ENCODE measurements at places on chromosomes 1 and 21.

GRCh38 chr1:229155472-229155871 is 115.4 kb upstream of the RAB4A start:
- no peak for DNase-seq

- DNase-seq = no peak
Observed at GRCh38 chr1:106072909-106073600, 983.4 kb upstream of the PRMT6 start.

GRCh38 chr1:53326598-53327181 is 1.2 kb downstream of the LRP8 start:
- DNase-seq = no peak

DNA sequence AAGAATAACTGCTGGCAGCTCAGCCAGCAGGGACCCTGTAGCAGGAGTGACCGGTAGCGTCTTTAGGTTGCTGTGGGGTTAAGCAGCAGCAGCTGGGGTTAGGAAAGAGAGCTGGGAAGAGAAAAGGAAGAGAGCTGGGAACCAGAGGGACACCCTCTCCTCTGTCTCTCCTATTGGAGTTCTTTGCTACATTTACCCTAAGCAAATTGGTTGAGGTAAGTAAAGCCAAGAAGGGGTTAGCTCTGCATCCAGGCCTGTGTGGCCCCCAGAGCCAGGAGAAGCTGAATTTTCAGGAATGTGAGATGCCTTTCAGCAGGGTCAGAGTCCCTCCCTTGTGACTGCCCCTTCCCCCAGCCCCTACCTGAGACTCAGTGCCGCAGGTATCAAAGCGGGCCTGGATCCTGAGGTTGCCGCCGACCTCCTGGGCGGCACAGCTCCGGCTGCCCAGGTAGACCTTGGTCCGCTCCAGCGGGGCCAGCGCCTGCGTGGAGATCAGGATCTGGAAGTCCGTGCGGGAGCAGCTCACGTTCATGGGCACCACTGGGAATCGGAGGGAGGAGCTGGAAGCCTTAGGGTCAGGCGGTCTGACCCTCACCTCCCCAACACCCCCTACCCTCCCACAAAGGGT is 16.4 kb downstream of the CDCP2 start:
- DNase-seq = no peak

- DNase-seq = no peak
Observed at GRCh38 chr21:21137986-21138385, 139.8 kb downstream of the NCAM2 start.

DNA sequence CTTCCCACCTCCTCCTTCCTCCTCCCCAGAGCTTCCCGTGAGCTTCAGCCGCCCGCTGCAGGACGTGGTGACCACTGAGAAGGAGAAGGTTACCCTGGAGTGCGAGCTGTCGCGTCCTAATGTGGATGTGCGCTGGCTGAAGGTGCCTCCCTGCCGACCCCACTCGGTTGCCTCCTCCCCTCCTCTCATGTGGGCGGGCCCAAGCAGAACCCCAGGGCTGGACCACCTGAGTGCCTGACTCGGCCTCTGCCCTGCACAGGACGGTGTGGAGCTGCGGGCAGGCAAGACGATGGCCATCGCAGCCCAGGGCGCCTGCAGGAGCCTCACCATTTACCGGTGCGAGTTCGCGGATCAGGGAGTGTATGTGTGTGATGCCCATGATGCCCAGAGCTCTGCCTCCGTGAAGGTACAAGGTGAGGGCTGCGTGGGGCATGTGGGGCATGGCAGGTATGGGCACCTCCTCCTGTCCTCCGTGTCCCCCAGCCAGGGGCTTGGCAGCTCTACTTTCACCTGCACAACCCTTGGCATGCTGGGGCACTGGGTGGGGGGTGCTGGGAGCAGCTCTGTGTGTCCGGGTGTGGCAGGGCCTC is 69.2 kb downstream of the OBSCN start:
- DNase-seq = no peak

GRCh38 chr21:37061926-37062592 is 10.8 kb downstream of the PIGP start:
- DNase-seq = no peak

GRCh38 chr1:36135330-36135667 is 10.3 kb upstream of the COL8A2 start:
- no peak for DNase-seq

DNA sequence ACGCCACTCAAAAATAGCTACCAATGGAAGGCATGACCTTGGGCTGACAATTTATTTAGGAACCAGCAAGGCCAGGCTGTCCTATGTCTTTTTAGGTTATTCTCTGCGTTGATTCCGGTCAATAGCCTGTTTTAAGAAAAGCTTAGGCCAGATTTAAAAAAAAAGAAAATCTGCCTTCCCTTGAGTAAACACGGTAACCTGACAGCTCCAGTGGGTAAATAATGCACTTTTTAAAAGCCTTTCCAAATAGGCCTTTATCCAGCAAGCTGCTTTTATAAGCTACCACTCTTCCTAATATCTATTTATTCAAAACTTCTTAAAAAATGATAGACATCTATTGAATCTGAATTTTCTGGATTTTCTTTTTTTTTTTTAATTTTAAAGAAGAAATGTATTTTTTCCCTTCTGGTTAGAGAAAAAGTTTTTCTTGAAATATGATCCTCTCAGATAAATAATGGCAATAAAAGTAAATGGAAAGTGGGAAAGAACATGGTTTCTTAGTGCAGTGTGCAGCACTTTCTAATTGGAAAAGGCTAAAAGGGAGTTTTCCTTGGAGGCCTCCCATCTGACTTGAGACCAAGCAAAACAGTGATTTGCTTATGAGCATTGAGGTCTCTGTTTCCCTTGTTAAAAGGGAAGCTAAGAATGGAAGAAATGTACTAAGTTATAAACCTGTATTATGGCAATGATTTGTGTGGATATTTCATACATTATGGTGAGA is 281.0 kb upstream of the RUNX1 start:
- DNase-seq = peak; percentile 26

GRCh38 chr1:153288634-153289275 is 24.0 kb downstream of the PGLYRP3 start:
- DNase-seq = no peak

DNA sequence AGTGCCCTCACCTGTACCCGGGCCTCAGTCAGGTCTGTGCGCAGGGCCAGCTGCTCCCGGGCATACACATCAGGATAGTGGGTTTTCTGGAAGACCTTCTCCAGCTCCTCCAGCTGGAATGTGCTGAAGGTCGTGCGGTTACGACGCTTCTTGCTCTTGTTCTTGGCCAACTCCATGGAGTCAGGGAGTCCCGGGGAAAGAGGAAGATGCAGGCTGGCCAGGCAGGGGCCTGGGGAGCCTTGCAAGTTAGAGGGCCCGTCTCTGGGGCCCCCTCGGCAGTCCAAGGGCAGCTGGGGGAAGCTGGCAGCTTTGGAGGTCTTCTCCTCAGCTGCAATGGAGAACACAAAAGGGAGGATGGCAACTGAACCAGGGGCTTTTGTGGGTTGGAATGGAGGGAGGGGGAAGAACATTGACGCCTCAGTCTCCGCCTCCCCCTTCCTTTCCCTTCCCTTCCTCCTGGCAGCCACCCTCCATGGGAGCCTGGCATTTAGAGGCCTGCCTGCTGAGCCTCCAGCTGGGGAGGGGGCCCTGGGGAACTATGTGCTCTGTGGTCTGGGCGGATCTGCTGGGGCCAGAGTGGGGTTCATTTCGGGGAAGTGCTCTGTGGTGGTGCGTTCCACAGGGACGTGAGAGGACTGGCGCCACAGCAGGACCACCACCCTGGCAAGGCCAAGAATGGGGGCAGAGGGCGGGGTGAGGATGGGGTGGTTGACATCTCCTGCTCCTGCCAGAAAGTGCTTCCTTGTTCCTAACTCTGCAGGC is 5.7 kb downstream of the ALX3 start:
- no peak for DNase-seq

All from left renal cortex interstitium (tissue), 4 donors.